ENCODE measurements at places on chromosomes 11 and 22.

DNA sequence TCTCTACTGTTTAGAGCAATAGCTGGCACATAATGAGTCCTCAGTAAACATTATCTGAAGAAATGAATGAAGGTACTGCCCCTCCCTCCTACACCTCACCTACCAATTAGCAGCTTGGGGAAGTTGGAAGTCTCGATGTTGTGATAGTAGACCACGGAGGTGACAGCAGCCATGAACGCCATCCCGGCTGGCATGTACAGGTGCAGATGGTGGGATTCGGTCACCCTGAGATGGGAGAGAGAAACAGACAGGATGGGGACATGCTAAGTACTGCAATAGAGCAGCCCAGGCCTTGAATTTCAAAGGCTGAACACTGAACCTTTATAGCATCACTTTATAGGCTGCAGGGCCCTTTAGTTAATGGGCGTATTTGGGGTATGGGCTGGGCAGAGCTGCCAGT lies 6.6 kb downstream of the ABCC8 start:
- no peak for DNase-seq

DNA sequence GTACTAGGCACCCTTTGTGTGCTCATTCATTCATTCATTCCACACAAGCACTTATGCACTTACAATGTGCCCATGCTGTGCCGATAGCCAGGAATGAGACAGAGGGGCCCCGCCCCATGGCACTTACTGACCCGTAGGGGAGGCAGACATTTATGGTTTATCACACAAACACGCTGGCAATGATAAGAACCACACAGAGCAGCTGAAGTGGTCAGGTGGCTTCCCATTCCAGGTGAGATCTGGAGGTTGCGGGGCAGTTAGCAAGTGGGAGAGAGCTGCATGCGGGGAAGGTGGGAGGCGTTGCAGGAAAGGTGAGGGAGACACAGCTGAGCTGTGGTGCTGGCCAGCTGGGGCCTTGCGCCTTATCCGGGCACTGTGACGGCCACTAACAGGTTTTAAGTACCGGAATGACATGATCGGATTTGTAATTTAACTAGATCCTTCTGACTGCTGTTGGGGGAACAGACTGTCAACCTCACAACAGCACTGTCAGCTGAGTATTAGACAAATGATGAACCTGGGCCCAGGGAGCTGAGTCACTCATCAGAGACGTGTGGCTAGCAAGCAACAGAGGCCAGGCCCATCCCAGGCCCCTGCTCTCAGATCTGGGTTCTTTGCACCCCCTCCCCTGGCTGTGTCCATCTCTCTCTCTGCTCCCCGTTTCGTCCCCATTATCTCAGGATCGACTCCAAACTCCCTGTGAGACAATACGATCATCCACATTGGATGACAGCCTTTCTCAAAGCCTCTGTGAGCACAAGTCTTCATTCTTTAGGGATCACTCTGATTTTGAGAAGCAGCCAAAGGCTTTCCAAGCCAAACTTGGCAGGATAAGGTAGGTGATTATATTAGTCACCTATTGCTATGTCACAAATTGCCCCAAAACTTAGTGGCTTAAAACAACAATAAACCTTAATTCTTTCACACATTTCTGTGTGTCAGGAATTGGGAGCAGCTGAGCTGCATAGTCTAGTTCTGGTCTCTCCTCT lies 28.4 kb downstream of the RASD2 start:
- DNase-seq, result peak; percentile 41

DNA sequence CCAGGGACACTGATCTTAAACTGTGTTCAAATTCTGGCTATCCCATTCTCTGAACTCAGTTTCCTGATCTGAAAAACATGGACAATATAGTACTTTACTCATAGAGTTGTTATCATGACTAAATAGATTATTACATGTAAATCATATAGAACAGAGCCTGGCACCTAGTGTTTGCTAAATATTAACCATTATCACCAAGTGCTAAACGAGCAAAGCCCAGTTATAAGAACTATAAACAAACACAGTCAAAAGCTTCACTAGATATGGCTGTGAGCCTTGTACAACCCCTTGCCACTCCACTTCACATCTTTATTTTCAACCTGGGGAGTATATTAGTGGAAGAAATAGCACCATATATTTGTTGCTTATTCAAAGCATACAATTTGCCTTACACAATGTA lies 338.9 kb upstream of the CADM1 start:
- DNase-seq, result no peak

DNA sequence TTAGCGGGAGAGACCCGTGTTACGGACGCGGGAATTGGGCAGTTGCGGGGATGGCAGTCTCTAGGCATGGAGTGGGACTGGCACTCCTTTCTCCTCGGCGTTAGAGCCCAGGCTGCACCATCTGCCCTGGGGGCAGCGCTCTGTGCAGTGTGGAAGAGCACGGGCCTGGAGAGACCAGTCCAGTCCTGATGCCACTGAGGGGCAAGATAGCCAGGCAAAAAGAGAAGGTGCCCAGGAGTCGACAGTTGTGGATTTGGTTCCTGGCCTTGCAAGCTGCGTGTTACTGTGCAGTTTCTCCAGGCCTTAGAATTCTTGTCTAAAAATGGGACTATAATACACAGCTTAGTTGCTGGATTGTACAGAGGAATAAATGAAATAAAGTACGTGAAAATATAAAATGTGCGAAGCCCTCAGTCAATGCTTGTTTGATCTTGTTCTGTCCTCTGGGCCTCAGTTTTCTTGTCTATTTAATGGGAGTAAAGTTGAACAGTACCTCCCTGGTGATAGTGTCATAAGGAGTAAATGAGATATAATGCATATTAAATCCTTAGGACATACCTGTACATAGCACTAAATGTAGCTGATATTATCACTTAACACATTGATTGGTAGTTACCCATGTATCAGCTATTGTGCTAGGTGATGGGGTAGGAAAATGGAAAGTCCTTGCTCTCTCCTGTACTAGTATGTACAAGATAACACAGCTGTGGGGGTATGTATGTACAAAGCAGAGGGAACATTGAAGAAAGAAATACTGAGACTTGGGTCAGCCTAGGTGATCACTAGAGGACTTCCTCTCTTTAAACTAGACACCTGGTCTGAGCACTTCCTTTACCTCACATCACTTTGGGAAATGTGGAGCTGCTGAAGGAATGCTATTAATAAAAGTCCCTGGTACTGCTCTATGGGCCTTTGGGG lies 1.2 kb downstream of the ATXN10 start:
- peak; percentile 39 for DNase-seq

DNA sequence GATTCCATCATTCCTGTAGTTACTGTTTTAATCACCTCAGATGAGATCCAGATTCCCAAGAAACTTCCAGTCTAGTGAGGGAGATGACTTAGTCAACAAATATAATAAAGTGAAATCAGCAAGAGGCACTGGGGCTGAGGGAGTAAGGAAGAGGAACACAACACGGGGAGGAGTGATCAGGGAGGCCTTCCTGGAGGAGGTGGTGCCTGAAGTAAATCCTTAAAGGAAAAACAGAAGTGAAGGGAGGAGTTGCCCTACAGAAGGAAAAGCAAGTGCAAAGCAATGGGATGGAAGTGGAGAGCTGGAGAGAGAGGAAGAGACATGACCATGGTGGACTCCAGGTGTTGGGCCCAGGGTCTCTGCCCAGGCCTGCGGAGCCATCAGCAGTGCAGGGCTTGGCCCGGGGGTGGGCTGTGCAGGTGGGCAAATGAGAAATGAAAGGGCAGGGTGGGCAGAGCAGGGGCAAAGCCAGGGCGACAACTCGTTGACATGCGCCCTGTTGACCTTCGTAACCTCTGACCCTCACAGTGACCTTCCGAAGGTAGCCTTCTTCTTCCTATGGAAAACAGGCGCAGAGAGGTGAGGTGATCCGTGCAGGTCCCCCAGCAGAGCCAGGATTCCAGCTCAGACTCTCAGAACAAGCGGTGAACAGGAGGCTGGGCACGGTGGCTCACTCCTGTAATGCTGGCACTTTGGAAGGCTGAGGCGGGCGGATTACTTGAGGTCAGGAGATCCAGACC lies 12.1 kb upstream of the PPARA start:
- DNase-seq, result no peak

- DNase-seq, result no peak
Measured at GRCh38 chr11:109707411-109707810, 285.4 kb downstream of the C11orf87 start.

GRCh38 chr11:114310095-114310494 lies 13.9 kb downstream of the NNMT start:
- DNase-seq, result no peak

All from myocyte (in vitro differentiated cells).